CD4-positive, alpha-beta T cell treated with Interleukin-4 for 1 hour (primary cell): ENCODE measurements at places on chromosomes 3 and 15.

GRCh38 chr3:94573337-94573736 lies 510.5 kb downstream of the NSUN3 start:
- DNase-seq, result no peak

- DNase-seq, result no peak
Observed at GRCh38 chr15:31178705-31179104, 77.2 kb upstream of the TRPM1 start.

GRCh38 chr3:112779558-112780480 lies 66.8 kb downstream of the CD200R1L start:
- no peak for DNase-seq

DNA sequence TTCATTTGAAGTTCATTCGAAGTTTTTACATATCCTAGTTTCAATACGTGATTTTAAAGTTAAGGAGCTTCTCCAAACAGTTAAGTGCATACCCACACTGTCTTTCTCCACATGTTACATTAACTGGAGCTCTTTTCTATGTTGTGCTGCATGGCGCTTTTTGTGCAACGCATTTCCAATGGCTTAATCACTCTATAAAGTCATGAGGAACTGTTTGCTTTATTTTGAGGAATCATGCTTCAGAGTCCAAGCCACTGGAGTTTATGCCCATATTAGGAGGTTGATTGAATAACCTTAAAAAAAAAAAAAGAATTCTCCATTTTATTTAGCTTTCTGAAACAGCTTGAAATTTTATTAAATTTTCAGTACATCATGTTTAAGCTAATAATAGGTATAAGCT lies 109.4 kb upstream of the MBNL1 start:
- DNase-seq, result no peak

DNA sequence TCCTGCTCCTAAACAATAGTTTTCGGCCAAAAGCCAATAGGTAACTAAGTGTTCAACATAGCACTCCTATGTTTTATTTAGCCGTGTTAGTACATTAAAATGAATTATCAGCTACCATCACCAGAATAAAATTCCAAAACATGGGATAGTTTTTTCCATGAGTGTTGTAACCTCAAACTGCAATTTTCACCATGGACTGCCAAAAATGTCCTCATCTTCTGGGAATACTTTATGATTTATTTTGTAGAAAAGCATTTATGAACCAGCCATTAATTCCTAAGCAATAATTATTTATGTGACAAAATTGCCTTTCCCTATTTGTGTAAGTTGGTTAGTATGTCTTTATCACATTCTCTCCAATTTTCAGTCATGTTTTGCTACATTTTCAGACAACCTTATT lies 438.1 kb downstream of the NAALADL2 start:
- DNase-seq, result no peak
